ENCODE measurements at places on chromosomes 2 and 18. TPM values are rescaled to one million over a fixed set of nuclear protein-coding genes. Genes with fewer than 3 reads are reported as not detected.

Gene GKN2
- total RNA-seq = not detected

DNA sequence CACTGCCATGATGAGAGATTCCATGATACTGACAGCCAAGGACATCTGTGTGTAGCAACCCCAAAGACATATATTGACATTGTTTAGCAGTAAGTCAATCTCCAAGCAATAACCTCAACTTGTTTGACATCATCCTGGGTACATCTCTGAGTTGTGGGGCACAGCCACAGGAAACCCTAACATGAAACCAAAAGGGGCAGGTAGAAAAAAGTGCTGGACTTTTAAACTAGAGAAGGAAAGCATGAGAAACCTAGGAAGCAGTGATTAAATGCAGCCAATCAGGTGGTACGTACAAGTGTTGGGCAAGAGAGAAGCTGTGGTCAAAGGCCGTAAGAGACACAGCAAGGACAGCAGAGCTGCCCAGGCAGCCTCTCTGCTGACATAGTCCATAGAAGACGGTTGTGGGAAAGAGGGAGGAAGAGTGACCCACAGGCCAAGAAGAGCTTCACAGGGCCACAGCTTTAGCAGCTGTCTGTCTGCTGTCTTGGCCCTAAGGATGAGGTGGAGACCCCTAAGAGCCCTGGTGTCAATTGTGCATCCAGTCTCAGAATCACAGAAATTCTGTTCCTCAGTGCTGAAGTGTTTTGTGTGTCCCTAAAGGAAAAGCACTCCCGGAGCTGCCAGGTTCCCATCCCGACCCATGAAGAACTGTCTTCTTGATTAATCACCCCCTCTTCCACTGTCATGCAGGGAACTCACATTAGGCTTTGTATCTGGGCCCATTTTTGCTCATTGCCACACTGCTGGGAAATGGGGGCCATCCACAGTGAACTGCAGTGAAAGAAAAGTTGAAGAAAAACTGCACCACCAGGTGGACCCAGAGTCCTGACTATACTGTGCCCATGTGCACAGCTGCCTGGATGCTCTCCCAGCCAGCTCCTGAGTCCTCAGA, 25.4 kb upstream of the CHN1 start:
- DNase-seq = peak; percentile 14
- H3K4me1 ChIP-seq = peaks cover 9% of the 10 kb centered on the region
- no peak overlapping the region for H3K27ac ChIP-seq
- no peaks in the 10 kb centered on the region for H3K27me3 ChIP-seq
- no peaks in the 10 kb centered on the region for H3K36me3 ChIP-seq

DNA sequence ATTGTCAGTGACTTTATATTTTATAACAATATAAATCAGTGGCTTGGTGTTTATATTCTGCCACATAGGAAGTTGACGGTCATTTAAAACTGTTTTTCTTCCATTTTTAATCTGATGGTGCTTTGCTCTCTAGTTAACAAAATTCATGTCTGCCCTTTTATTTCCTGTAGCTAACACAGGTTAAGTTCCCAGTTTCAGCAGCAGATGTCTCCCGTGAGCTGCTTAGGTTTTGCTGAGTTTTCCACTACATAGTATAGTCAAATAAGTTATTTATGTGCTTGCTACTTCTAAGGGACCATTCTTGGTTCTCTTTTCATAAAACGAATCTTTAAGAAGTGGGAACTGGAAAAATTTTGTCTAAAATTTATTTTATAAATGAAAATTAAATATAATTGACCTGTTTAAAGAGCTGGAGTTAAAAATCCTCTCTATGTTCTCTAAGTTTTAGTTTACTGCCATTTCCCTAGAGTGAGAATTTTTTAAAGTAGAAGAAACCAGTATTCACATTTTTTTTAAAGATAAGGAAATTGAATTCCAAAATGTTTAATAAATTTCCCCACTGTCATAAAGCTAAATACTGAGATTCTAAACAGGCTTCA, 20.6 kb downstream of the HTR2B start:
- peak; percentile 21 for DNase-seq
- no peak overlapping the region for H3K27ac ChIP-seq
- no peaks in the 10 kb centered on the region for H3K27me3 ChIP-seq
- H3K36me3 ChIP-seq = peaks cover 28% of the 10 kb centered on the region

GRCh38 chr18:67550872-67551520, 34.5 kb upstream of the DSEL start:
- no peaks in the 10 kb centered on the region for H3K4me1 ChIP-seq
- H3K27ac ChIP-seq = no peak overlapping the region
- no peak for DNase-seq
- no peaks in the 10 kb centered on the region for H3K36me3 ChIP-seq

Gene ECEL1
- total RNA-seq = 2.9 TPM
